ENCODE measurements at places on chromosomes 12 and 14. TPM values are rescaled to one million over a fixed set of nuclear protein-coding genes. Genes with fewer than 3 reads are reported as not detected.
A peak's percentile ranks its signal among the peaks of the same experiment; 100 is the strongest.

Gene HHIPL1
- total RNA-seq: 1.1 TPM

Gene SDR9C7
- 0.17 TPM for total RNA-seq

Gene HNF1A
- total RNA-seq: not detected

Gene KLRK1
- total RNA-seq: 1.1 TPM

Gene RNASE7
- not detected for total RNA-seq

Gene RPGRIP1
- total RNA-seq: not detected

Gene DIO3
- 0.79 TPM for total RNA-seq

Gene SERPINA4
- total RNA-seq: not detected

Gene AGAP2
- 0.17 TPM for total RNA-seq

Gene BDKRB2
- 0.89 TPM for total RNA-seq

Gene MEG3
- total RNA-seq: not detected

Gene COX14
- 59.9 TPM for total RNA-seq

Gene SYCP3
- not detected for total RNA-seq

Gene CD27
- not detected for total RNA-seq

Gene LRRC10
- not detected for total RNA-seq

DNA sequence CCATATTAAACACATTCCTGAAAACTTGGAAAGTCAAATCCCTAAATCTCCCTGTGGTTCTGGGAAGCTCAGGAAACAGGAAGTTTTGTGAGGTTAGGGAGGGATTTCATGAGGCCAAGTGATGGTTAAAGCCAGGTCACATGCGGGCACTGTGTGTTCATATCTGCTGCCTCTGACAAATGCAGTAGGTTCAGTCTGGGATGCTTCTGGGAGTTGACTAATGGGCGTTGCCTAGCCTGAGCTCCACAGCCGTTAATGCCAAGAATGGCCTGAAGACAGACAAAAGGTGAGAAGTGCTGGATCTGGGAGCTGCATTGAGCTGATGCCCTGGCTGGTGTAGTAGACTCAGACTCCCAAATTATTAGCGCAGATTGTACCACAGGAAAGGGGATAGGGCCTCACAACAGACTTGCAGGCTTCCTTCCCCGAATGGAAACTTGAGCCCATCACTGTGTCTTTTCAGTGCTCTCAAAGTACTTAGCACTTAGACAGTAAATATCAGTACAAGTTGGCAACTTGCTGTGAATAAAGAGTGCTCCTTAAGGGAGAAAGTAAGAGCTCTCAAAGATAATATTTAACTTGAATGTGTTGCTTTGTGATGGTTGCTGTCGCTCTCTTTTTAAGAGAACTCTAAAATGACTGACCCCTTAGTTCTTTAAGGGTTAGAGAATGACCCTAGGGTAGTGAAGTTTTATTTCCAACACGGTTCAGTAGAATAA lies 17.3 kb downstream of the GSG1 start:
- H3K27ac ChIP-seq: no peak overlapping the region
- no peaks in the 10 kb centered on the region for H3K4me1 ChIP-seq
- no peak for DNase-seq
- H3K27me3 ChIP-seq: no peaks in the 10 kb centered on the region
- H3K36me3 ChIP-seq: no peaks in the 10 kb centered on the region

DNA sequence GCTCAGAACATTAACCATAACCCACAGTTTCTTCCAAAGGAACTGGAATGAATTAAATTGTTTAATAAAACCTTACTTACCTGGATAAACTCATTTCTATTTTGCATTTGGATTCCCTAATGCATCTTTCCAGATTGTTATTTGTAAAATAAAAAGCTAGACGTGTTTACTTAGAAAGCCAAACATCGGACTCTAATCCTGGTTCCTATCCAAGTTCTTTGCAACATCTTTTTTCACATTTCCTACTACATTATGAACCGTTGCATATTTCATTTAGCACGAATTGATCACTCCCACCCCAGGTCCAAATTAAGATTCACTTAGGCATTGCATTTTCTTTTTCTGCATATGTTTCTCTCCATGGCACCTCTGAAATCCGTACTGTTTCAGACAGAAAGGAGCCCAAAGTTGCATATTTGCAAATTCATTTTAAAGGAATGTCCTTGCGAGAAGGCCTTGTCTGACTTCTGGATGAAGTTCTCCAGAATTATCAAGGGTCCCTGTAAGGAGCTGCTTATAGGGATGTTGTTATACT lies 164.4 kb upstream of the GSC start:
- H3K36me3 ChIP-seq: no peaks in the 10 kb centered on the region
- no peaks in the 10 kb centered on the region for H3K4me1 ChIP-seq
- no peak for DNase-seq
- peaks cover 23% of the 10 kb centered on the region for H3K27me3 ChIP-seq
- no peak overlapping the region for H3K4me3 ChIP-seq

DNA sequence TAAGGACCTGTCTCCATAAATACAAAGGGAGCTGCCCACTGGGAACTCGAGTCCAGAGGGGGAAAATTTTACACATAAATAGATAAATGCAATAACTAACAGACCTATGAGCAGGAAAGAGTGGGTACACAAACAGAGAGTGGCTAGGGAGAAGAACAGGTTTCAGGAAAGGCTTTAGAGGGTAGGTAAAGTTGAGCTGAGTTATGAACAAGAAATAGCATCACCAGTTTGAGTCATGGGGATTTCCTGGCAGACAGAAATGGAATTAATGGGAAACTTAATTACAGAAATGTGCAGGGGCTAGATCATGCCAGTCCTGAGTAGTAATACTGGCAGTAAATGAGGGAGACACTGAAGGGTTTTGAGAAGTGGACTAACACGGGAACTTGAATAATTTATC lies 58.0 kb upstream of the CCDC175 start:
- H3K27me3 ChIP-seq: no peaks in the 10 kb centered on the region
- H3K27ac ChIP-seq: no peak overlapping the region
- H3K4me1 ChIP-seq: no peaks in the 10 kb centered on the region
- no peaks in the 10 kb centered on the region for H3K36me3 ChIP-seq
- H3K4me3 ChIP-seq: no peak overlapping the region

GRCh38 chr14:90612801-90613200 lies 203.4 kb downstream of the TTC7B start:
- H3K4me1 ChIP-seq: peaks cover 7% of the 10 kb centered on the region
- H3K4me3 ChIP-seq: no peak overlapping the region
- no peaks in the 10 kb centered on the region for H3K36me3 ChIP-seq
- DNase-seq: no peak
- no peak overlapping the region for H3K27ac ChIP-seq

DNA sequence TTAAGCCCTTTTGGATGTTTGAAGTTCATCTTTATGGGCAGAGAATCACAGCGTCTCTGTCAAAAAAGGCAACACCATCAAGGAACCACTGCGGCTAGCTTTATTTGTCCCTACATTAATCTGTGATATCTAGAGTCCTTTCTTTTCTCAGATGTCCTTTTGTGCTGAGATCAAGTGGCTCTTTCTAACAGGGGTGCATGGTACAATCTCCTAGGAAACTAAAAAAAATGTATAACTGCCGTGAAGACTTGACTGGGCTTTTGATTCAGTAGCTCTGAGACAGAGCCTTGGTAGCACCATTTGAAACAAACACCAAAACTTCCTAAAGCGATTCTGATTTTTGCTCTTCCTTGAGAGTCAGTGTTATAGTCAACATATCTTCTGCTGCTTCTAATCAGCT lies 33.3 kb downstream of the KCNK13 start:
- no peak overlapping the region for H3K27ac ChIP-seq
- H3K4me3 ChIP-seq: no peak overlapping the region
- no peaks in the 10 kb centered on the region for H3K36me3 ChIP-seq

DNA sequence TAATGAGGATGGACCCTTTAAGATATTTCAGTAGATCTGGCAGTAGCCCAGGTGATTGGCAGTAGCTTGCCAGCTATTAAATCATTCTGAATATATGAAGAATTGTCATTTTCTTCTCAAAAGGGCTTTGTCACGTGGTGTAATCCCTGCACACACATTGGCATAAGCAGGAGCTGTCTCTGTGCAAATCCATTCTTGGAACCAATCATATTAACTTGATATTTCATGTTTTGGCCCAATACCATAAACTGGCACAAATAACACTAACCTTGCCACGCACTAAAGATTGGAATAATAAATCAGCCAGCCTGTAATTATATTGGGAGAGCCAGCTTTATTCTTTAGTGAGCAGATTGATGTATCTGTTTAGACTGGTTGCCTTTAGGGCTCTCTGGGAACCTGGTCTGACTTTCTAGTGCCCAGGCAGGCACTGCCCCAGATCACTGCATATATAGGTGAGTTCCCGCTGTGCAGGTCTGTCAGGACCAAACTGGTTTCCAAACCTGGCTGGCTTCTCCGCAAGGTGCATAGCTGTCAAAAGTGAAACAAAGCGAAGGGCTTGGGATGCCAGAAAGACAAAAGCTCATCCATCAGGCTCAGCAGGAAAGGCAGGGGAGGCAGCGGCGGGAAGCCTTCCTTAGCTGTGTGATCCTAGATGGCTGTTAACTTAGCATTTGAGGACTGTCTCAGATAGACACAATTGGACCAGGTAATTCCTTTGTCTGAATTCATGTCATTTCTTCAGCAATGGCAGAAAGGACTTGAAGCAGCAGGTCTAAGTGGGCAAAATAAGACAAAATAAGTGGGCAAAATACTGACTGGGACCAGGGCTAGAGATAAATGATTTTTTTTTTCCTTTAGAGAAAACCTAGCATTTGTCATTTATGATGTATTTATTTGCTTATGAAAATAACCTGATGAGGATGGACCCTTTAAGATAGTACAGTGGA lies 128.8 kb upstream of the DYRK2 start:
- H3K27me3 ChIP-seq: peaks cover 2% of the 10 kb centered on the region
- H3K27ac ChIP-seq: no peak overlapping the region
- H3K36me3 ChIP-seq: no peaks in the 10 kb centered on the region
- DNase-seq: no peak
- no peak overlapping the region for H3K4me3 ChIP-seq

DNA sequence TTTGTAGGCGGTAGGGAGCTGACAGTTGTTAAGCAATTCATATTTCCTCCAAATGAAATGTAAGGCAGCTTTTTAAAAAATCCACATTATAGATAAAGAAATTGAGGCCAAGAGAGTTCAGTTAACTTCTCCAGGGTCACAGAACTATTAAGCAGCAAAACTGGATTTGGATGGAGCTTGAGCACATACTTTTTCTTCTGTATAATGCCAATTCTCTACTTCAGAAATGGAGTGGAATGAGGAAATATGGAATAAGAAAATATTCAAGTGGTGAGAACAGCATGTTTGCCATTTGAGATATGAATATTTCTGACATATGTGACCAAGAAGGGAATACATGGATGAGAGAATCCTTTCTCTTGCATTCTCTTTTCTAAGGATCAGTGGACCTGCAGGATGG lies 233.1 kb downstream of the FOXG1 start:
- H3K27me3 ChIP-seq: no peaks in the 10 kb centered on the region
- no peak for DNase-seq
- H3K36me3 ChIP-seq: no peaks in the 10 kb centered on the region
- no peaks in the 10 kb centered on the region for H3K4me1 ChIP-seq
- H3K4me3 ChIP-seq: no peak overlapping the region

DNA sequence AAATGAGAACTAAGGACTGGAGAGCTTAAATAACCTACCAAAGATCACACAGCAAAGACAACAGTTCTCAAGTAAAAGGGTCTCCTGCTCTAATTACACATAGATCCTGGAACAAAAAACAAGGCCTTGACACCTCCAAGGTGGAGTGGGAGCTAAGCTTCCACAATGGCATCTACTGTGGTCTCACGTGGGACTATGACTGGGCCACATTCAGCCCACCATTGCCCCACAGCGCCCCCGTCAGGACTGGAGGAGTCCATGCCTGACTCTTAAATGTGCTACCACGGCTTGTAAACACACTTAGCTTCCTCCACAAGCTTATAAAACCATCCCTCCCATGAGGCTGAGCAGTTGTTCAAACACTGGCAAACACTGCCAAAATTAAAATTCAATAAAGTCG lies 88.5 kb downstream of the GCH1 start:
- no peaks in the 10 kb centered on the region for H3K36me3 ChIP-seq
- H3K4me3 ChIP-seq: no peak overlapping the region
- no peak overlapping the region for H3K27ac ChIP-seq
- no peak for DNase-seq

DNA sequence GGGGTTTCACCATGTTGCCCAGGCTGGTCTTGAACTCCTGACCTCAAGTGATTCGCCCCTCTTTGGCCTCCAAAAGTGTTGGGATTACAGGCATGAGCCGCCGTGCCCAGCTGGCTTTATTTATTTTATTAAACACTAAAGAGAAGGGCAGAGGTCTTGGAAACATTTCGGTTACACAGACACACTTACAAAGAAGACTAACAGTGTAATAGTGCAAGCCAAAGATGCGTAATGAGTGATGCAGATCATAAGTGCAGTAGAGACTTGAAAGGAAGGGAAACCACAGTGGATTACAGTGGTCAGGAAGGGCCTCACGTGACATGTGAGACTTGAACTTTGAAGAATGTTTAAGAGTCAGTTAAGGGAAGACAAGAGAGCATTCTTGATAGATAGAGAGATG lies 33.9 kb upstream of the CDK17 start:
- H3K36me3 ChIP-seq: no peaks in the 10 kb centered on the region
- peak; percentile 99 for DNase-seq
- H3K4me1 ChIP-seq: peaks cover 11% of the 10 kb centered on the region
- H3K27ac ChIP-seq: peak overlapping the region; percentile 75

- peaks cover 62% of the 10 kb centered on the region for H3K27me3 ChIP-seq
- H3K27ac ChIP-seq: no peak within 1 kb of the TSS
- H3K4me1 ChIP-seq: peaks cover 10% of the 10 kb centered on the region
- no peak for DNase-seq
These were observed at the start of gene ESRRB for GRCh38 chr14:76375947-76376404. Gene ESRRB (plus strand): TSS chr14:76376137. CDS start chr14:76376402, 265 bp downstream.

DNA sequence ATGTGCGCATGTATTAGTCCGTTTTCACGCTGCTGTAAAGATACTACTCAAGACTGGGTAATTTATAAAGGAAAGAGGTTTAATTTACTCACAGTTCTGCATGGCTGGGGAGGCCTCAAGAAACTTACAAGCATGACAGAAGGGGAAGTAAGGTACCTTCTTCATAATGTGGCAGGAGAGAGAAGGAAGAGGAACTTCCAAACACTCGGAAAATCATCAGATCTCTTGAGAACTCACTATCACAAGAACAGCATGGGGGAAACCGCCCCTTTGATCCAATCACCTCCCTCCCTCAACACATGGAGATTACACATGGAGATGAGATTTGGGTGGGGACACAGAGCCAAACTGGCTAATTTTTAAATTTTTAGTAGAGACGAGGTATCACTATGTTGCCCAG lies 41.8 kb upstream of the SNX6 start:
- no peaks in the 10 kb centered on the region for H3K4me1 ChIP-seq
- no peak for DNase-seq
- no peak overlapping the region for H3K27ac ChIP-seq
- no peak overlapping the region for H3K4me3 ChIP-seq
- no peaks in the 10 kb centered on the region for H3K36me3 ChIP-seq
- no peaks in the 10 kb centered on the region for H3K27me3 ChIP-seq

All from astrocyte (in vitro differentiated cells and primary cell).